ENCODE measurements at places on chromosomes 6 and 20.

DNA sequence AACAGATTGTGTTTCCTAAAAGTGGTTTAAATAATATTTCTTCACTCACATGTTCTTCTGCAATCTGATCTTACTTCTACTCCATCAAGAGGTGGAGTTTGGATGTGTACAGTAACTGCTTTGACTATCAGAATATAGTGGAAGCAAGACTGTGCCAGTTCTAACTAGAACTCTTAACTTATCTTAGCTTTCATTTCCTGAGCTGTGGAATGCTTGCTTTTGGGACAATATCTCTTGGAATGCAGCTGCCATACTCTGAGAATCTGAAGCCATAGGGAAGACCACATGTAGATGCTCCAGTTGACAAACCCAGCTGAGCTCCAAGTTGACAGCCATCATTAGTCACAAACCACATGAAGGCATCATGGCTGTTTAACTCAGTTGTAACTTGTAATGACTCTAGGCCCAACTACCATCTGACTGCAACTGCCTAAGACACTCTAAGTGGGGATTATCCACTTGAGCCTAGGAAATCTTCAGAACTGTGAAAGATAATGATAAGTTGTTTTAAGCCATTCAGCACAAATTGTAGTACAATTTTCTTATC lies 40.8 kb upstream of the MAN1A1 start:
- no peak for DNase-seq

GRCh38 chr6:110043366-110043994 lies 65.4 kb downstream of the GPR6 start:
- no peak for DNase-seq

GRCh38 chr20:38321959-38322598 lies 18.1 kb downstream of the BPI start:
- no peak for DNase-seq

DNA sequence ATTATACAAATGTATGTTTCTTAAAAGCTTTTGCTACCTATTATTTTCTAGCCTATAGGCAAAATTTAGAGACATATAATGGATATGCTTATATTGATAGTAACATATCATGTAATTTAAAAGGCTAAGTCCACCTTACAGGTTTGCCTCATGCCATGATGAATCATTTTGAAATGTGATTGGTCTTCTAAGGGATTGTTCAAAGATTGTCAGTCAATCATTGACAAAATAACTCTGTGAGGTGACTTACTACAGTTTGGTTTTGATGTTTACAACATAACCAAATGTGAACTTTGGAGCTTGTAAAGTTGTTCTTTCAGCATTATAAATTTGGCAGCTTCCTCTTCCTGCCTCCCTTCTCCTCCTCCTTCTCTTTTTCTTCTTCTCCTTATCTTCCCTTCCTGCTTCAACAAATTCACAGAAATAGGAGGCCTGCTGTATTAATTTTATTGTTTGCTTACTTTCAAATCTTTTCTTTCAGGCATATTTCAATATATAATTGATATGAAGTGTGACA lies 39.7 kb upstream of the ZFP64 start:
- DNase-seq = no peak

GRCh38 chr6:160431791-160432404 lies 83.7 kb downstream of the SLC22A3 start:
- DNase-seq = no peak

- DNase-seq = no peak
Measured at GRCh38 chr6:15364401-15365037, 118.7 kb downstream of the JARID2 start.

DNA sequence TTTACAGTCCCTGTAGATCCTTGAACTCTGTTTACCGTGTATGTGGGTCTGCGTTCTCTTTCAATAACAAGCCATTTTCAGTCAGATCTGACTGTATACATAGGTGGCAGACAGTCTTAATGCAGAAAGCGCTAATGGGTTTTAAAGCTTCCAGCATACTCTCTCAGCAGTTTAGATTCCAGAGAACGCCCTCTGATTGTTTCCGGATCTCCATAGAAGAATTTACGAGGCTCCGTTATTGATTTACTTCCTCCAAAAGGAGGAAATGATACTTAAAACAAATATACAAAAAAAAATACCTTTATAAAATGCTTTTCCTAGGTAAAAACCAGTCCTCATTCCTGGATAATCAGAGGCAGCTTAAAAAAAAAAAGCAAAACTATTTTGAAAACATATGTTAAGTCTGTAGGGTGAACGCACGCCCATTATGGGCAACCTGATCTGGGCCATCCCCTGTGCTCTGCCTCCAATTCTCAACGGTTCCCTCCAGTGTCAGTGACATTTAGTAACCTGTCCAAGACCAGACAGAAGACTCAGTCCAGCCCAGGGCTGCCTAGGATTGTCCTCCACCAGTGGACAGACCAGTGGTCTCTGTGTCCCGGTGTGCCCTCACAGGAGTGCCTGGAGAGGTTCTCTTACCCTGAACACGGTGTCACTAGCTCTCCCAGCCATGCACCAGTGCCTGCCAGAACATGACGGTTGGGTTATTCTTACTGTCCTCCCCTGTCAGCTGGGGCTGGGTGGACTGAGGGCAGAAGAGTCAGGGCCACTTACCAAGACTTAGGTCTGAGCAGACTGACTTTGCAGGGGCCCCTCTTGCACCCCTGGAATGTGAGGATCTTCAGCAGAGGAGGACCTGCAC lies 217.3 kb downstream of the ARID1B start:
- no peak for DNase-seq

DNA sequence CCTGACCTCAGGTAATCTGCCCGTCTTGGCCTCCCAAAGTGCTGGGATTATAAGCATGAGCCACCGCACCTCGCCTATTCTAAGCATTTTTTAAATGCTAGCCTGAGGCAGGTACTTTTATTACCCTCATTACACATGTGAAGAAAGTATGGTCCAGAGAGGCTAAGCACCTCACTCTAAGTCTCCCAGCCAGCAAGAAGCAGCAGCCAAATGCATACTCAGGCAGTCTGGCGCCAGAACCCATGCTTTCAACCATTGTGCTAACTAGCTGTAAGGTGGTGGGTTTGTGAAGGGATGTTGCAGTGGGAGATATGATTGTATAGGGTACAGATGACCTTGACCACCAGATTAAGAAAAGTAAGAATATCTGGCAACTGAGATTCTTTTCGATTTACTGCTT lies 26.1 kb upstream of the RIPOR2 start:
- DNase-seq = no peak

GRCh38 chr6:5308066-5308465 lies 46.8 kb downstream of the FARS2 start:
- DNase-seq = no peak

DNA sequence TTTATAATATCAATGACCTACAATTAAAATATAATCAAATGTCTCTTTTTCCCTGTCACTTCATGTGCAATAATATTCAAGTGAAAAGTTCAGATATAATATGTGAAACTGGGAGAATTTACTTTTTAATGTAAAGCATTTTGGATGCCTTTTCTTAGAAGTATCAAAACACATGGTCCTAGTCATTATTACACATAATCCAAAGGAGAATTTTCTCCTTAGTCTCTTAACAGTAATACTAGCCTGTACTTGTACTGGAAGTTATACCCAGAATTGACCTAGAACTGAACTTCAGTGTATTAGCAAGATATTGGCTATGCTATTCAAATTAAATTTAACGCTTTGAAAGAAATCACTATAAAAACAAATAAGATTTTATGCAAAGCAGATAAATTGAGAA lies 842.6 kb upstream of the MANEA start:
- DNase-seq = no peak

- DNase-seq = no peak
Measured at GRCh38 chr20:17343656-17344452, 117.0 kb downstream of the PCSK2 start.

DNA sequence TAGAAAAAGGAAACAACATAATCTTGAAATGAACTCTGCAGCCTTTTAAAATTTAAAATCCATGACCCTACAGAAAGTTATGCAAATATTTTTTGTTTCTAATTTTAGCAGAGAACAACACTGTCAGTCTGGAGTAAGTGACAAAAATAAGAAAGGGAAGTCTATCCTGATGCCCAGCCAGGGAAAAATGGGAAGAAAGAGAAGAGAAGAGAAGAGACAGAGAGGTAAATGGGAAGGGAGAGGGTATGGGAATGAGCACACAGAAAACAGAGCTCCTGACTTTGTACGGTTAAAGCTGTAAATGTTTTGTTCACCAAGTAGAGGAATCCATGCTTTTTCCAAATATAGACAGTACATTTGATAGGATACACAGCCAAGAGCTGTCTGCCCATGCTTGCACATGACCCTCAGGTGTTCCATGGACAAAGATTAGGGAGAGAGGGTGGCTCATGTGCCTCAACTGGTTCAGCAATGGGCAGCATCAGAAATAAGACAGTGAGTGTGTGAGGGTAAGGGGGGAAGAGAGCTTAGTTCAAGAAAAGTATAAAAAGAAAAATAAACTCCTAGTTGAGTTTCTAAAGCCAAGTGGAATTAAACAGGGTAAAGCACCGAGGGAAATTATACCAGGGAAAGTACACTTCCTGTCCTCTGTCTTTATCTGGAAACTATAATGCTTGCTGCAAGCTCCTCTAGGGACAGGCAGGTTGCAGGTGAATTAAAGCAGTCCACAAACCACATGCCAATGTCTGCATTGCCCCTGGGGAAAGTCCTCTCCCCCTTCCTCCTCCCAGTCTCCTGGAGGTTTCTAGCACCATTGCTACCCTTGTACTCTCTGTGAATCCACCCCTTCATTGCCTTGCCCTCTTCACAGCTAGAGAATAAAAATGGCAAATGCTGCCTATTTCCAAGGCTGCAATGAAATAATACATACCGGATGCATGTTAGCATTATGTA lies 30.0 kb downstream of the MAP3K5 start:
- DNase-seq = no peak

DNA sequence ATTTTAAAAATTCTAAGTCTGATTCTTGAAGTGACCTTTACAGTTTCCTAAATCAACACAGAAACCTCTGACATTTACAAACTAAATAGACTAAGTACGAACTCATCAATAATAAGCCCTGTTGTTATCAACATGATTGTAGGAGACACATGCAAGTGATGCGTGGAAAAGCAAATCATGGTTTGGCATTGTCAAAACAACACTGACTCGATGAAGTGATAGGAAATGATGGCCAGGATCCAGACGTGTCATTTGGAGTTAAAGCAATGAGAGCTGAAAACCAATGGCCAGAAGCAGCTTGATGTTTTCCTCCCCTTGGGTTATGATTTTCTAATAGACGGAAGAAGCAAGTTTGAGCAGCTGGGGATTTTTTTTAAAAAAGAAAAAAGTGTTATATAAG lies 117.4 kb upstream of the FAM184A start:
- DNase-seq = no peak

- DNase-seq = no peak
Measured at GRCh38 chr6:116239856-116240255, 14.0 kb downstream of the TSPYL4 start.

GRCh38 chr6:87710090-87710489 lies 8.1 kb upstream of the AKIRIN2 start:
- no peak for DNase-seq

GRCh38 chr6:82622461-82622860 lies 258.8 kb downstream of the TPBG start:
- no peak for DNase-seq

DNA sequence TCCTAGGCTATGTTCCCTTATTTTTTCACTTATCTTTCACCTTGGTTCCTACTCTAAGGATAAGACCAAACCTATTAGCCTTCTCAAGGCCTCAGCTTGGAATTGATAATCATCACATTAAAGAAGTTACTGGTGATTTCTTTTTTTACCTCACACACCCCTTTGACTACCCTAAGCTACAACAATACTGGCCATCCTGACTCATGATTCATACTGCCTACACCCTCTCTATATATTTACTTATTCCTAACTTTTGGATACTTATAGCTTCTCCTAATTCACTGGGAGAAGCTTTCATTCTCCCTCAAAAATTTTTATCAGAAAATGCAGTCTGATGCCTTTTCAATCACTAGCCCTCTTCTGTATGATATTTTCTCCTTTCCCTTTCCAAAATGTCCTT lies 256.1 kb downstream of the TBX18 start:
- DNase-seq = no peak

- no peak for DNase-seq
Measured at GRCh38 chr6:72873433-72873832, 251.6 kb downstream of the KCNQ5 start.

GRCh38 chr6:73134588-73134987 lies 90.7 kb downstream of the KHDC1L start:
- no peak for DNase-seq

DNA sequence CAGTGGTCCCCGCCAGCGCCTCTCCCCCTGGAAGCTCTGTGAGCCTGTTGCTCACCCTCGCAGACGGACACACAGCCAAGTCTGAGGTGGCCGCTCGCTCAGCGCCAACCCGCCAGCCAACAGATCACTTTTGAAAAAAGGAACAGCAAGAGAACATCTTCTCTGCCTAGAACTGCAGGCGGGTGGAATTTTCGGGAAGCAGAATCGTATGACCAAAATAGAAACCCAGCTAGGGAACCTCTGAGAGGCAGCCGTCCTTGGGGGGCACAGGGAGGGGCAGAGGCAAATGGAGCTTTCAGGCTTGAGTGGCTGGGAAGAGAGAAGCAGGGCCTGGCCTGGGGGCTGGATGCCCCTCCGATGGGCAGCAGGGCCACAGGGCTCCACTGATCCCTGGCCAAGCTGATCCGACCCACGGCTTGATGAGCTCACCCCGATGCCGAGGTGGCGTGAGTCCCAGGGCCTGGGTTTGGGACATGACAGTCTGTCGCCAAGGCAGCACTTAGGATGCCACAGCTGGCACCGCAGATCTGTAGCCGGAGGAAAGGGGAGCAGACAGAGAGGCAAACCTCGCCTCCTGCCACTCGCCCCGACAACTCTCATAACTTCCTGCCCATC lies 9.8 kb downstream of the NFATC2 start:
- no peak for DNase-seq

- DNase-seq = peak; percentile 17
Measured at GRCh38 chr20:53643031-53643832, 49.6 kb upstream of the ZNF217 start.

- no peak for DNase-seq
Measured at GRCh38 chr6:34236131-34236442, 586 bp upstream of the HMGA1 start.

- no peak for DNase-seq
Measured at GRCh38 chr20:2983508-2983907, 59.9 kb upstream of the GNRH2 start.

DNA sequence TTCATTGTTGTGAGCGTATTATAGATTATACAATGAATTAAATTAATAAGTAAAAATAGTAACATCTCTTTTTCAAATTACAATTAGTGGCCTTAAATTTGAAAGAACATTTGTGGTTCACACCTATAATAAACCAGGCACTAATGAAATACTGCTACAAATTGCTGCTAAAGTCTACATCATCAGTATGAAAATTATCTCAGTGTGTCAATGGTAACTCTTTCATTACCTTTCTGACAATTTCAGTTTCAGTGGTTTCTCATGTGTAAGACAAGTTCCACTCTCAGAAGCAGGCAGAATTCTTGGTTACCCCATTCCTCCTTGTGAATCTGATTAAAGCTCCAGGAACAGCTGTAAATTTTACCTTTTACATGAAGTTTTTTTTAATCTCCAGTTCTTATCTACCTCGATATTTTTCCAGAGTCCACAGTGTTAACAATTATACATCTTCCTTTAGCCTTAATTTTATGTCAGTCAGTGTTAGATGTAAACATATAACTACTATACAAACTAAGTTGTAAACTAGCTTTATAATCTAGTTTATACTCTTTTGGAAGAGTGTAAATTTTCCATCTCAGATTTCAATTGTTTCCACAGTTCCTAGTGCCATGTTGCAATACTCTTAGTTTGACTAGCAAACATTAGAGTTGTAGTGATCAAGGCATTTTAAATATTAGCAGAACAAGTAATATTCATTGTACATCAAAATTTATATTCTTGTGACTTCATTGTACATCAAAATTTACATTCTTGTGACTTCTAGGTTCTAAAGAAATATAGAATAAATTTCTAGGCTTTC lies 1038.4 kb downstream of the EPHA7 start:
- no peak for DNase-seq

Measured in stimulated activated CD8-positive, alpha-beta memory T cell treated with anti-CD3 and anti-CD28 coated beads, Interleukin-15, amount 100 ng/mL, for 4 hours (primary cell).